ENCODE measurements at places on chromosomes 6 and 20.

- DNase-seq, result no peak
Measured at GRCh38 chr6:127453845-127454619, 5.2 kb downstream of the KIAA0408 start.

- no peak for DNase-seq
Measured at GRCh38 chr6:138787138-138787537, 8.7 kb upstream of the ECT2L start.

GRCh38 chr20:21166801-21167200 lies 40.9 kb downstream of the KIZ start:
- no peak for DNase-seq

DNA sequence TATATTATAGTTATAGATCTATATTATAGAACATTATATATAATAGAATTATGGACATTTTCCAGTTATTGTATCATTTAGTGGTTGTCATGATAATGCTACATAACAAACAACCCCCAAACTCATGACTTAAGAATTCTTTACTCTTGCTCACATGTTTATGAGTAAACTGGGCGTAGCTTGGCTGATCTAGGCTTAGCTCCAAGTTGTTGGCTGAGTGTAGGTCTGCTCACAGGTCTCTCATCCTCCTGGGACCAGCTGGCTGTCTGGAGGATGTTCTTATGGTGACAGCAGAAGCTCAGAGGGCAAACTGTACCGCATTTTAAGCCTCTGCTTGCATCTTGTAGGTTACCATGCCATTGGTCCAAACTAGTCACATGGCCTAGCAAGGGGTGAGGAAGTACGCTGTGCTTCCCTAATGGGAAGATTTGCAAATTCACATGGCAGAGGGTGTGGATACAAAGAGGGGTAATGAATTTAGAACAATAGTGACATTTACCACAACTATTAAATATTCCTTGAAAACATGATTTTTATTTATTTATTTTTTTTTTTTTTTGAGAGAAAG lies 34.2 kb downstream of the ARHGAP40 start:
- no peak for DNase-seq

DNA sequence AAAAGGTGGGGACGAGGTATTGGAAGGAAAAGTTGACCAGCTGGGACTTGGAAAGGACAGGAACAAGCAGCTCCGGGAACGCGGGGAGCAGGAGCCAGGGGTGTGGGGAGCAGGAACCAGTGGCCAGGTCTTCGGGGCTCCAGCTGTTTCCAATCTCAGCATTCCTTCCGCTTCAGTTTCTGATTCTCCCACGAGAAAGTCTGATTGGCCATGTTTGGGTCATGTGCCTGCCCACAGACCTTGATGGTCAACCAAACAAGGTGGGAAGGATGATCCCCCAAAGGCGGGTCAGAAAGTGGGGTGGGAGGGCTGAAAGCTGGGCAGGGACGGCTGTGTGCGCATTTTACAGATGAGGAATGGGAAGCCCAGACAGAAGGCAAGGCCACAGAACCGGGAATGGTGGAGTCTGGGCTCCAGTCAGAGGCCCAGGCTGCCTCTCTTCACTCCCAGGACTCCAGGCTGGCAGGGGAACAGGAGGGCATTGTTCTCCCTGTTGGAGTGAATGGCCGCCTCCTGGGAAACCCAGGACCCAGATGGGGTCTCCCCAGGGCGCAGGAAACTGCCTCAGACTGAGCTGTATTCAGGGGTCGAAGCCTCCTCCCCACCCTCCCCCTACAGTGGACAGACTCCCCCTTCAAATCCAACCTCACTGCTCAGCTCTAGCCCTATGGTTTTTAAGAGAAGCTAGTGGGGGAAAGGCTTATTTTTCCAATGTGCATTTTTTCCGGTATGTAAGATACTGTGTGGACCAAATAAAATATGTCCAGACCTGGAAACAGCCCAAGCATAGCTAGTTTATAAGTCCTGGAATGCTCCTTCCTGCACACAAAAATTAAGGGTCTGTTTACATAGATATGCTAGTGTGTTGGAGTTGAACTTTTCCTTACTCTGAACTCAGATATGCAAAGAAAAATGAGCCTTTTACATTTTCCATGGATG lies 12.2 kb upstream of the PTGIS start:
- DNase-seq, result no peak

GRCh38 chr20:24109537-24109936 lies 121.0 kb upstream of the GGTLC1 start:
- DNase-seq, result no peak

GRCh38 chr6:111573131-111573883 lies 32.4 kb downstream of the TRAF3IP2 start:
- DNase-seq, result no peak

- DNase-seq, result no peak
Measured at GRCh38 chr20:37567671-37568588, 40.3 kb upstream of the BLCAP start.

- no peak for DNase-seq
Measured at GRCh38 chr6:30700340-30700739, 9.6 kb upstream of the NRM start.

DNA sequence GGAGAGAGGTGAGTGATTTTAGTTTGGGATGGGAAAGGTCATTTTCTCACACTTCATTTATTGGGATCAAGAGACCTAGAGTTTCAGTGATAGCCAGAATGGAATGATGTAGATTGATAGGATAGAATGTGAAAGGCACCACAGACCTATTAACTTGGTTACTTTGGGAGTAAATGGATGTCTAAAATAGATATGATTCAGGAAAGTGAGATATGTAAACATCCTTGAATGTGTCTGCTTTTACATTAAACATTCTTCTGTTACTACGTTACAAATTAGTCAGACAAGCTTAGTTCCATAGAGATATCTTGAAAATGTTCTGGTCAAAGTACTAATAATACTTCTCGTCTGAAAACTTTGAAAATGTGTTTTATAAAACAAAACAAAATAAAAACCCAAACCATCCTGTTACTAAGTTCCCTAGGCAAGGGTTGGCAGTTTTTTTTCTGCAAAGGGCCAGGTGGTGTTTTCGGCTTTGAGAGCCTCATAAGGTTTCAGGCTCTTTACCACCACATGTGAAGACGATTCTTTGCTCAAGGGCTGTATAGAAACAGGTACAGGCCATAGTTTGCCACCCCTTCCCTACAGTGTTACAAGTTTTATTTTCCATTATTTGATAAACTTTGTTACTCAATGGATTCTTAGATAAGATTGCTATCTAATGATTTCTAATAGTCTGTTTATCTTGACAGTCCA lies 3.4 kb downstream of the CYB5R4 start:
- no peak for DNase-seq

DNA sequence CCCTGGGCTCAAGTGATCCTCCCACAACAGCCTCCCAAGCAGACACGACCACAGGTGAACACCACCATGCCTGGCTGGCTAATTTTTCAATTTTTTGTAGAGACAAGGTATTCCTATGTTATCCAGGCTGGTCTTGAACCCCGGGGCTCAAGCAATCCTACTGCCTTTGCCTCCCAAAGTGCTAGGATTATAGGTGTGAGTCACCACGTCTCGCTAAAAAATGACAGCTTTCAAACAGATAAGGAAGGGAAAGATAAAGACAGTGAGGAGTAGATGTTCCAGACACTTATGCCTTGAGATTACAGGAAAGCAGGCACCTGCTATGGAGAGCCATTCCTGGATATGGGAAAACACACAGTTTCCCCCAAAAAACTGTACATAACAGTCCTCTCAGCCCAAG lies 40.9 kb upstream of the SLA2 start:
- DNase-seq, result no peak

DNA sequence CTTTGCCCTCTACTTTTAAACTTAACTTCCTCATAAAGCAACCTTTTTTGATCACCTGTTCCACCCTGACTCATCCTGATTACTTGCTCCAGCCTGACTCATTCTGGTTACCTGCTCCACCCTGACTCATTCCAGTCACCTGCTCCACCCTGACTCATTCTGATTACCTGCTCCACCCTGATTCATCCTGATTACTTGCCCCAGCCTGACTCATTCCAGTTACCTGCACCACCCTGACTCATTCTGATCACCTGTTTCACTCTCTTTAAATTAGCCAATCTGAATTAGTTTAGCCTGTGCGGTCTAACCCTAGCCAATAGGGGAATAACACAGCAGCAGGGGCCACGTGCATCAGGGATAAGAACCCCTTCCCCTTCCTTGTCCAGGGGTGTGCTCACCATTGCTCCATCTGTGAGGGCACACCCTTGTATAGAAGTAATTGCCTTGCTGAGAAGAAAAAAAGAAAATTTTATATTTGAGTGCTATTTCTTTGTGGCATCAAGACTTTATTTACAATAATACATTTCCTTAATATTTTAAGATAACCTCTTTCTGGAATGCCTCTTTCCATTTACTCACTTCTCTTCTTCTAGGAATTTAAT lies 17.9 kb downstream of the HLA-G start:
- no peak for DNase-seq

GRCh38 chr6:150514806-150515380 lies 84.8 kb upstream of the PLEKHG1 start:
- DNase-seq, result no peak

DNA sequence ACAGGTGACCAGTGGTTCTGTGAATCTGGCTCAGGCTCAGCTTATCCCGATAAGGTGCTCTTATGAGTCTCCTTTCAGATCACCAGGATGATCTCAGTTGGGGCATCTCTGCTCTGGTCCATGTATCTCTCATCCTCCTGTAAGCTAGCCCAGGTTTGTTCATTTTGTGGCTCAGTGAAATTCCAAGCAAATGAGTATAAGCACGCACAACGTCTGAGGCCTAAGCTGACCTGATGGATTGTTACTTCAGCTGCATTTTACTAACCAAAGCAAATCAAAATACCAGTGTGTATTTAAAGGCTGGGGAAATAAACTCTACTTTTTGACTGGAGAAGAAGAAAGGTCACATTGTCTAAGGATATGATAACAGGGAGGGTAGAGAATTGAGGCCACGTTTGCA lies 551.0 kb upstream of the BTBD3 start:
- DNase-seq, result no peak

DNA sequence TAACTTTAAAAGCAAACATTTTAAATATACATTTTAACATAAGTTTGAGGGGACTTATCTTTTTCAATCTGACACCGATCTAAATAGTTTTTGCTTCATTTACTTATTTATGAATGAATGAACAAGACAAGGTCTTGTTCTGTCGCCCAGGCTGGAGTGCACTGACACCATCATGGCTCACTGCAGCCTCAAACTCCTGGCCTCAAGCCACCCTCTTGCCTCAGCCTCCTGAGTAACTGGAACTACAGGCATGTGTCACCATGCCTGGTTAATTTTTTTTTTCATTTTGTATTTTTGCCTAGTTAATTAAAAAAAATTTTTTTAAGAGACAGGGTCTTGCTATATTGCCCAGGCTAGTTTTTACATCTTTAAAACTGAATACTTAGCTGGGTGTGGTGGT lies 25.4 kb downstream of the FBXO9 start:
- no peak for DNase-seq

DNA sequence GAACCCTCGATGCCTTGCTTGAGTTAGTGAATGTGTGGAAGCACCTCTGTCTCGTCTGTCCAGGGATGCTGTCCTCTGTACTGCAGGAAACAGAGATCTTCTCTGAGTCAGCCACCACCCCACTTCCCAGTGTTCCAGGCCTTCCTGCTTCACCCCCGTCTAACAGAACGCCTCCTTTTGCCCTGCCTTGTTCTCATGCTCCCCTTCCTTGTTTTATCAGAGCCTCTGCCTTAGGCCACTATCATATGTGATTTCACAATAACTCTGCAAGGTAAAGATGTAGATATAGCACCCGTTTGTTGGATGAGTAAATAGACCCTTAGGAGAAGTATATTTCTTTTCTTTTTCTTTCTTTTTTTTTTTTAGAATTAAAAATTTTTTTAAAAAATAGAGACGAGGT lies 106.7 kb upstream of the CLDN20 start:
- DNase-seq, result no peak

DNA sequence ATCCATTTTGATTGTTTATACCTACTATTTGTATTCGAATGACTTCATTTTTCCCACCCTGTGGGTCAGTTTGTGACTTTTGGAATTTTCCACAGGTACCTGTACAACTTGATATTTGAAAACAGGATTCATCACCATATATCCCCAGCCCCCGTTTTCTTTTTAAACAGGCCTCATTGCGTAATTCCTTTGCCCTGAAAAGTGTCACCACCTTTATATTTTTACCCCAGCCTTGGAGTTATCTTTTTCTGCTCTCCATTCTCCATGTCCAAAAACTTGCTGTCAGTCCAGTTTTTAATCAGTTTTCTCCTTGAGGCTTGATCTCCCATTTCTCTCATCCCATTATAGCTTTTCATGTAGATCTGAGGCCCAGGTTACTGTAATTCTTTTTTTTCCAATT lies 16.6 kb downstream of the ZKSCAN8 start:
- no peak for DNase-seq

DNA sequence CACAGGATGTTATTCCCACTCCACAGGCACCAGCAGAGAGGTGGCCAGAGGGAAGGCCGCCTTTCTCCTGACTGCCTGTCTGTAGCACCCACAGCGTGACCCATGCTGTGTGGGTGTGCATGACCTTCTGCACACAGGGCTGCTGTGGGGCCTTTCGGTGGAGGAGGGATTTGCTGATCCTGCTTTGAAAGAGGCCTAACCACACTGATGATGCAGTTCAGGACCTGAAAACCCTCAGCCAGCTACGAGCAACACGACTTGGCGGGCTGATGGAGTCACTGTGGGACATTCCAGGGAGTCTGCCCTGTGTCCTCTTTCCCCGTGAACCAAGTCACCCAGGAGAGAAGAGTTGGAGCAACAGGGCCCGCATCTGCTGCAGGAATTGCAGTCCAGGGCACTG lies 49.1 kb downstream of the SYTL3 start:
- no peak for DNase-seq

GRCh38 chr20:55744896-55745295 lies 260.4 kb downstream of the CBLN4 start:
- DNase-seq, result no peak

DNA sequence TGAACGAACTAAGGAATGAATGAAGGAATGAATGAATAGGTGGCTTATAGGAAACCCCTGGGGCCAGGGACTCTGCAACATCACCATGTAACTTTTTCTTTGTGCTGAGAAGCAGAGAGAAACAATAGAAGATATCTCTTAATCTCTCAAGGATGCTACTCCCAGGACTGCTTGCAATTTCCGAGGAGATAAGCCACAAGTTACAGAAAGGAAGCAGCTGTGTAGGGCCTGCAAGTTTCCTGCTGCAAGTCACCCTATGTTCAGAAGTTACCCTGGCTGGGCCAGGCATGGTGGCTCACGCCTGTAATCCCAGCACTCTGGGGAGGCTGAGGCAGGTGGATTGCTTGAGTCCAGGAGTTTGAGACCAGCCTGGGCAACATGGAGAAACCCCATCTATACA lies 7.3 kb upstream of the MAVS start:
- no peak for DNase-seq

DNA sequence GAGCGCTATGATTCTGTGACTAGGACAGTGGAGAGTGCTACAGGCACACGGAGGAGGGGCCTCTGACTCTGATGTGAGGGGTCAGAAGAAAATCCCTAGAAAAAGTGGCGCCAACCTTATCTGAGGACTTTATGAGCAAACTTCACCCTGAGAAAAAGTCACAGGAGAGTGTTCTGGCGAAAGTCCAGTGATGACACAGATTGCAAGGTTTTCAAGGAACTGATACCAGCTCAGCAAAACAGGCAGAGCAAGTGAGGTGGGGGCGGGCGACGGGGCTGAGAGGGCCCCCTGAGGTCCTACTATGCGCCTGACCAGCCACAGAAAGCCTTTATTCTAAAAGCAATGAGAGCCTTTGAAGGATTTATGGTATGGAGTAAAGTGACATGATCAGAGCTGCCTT lies 73.3 kb downstream of the SLC22A23 start:
- DNase-seq, result no peak
